ENCODE measurements at places on chromosomes 12 and 14.

DNA sequence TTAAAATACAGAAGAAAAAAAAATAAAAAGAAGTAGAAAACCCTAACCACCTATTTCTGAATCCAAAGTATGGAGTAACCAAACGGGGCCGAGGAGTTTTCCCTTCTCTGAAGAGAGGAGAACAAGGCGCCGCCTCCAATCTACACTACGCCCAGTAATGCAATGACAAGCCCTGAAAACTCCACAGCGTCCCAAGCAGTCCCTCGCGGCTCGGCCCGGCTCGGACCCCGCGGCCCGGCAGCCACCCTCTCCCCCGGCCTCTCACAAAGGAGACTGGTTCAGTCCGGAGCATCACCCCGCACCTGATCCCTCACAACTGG, 371 bp downstream of the CHD8 start:
- no peak for DNase-seq

DNA sequence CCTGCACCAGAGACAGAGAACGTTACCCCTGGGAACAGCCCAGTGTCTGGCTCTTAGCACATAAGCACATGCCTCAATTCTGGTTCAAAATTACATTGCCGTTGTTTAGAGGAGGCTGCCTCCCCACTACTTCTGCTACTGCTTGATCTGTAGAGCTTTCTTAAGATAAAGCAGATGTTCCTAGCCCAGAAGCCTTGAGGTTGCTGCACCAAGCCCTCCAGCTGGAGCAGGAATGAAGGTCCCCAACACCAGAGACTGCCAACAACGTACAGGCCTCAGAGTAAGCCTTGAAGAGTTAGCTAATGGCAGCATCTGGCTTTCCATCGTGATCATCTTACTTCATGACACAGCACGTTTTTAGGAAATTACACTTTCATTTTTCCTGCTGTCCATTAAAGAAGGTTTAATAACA, 34.7 kb upstream of the AMIGO2 start:
- DNase-seq, result no peak

- DNase-seq, result no peak
These were observed 67.4 kb upstream of the POC1B start for GRCh38 chr12:89593233-89593632.

DNA sequence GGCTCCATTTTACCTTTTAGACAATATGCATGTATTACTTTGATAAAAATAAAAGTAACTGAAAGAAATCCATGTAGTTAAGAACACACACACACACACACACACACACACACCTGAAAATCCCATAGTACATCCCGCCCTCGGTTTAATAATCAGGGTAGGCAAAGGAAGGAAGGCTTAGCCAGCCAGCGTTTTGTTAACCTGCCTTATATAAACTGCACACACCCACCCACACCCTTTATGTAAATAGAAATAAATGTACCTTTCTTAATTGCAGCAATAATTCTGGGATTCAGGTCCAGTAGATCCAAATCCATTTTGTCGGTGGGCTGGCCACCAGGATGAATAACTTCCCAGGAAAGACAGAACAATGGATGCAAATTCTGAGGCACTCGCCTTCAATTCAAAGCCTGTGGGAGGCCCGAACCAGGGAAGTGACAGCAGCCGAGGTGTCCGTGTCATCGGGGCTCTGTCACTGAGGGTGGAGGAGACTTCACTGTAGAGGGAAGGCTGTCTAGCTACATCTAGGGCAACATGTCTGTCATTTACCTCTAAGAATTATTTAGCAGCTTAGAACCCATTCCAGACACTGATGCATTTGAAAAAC, 4.4 kb downstream of the XRCC3 start:
- no peak for DNase-seq

- peak; percentile 88 for DNase-seq
These were observed 9.1 kb upstream of the EMP1 start for GRCh38 chr12:13187399-13187798.

DNA sequence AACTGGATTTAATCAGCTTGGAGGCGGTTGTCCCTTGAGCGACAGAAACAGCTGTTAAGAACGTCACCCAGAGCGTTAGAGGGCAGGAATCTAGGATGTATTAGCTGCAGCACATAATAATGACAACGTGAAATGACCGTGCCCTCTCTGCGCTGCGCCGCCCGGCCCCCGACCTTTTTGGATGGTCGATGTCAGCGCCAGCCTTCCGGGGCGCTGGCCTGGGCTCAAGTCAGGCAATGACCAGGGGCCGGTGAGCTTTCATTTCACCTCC, 427 bp upstream of the TMEM120B start:
- DNase-seq, result no peak

GRCh38 chr14:99156090-99156425, 115.9 kb downstream of the BCL11B start:
- DNase-seq, result no peak

- no peak for DNase-seq
These were observed 183.6 kb upstream of the PRMT8 start for GRCh38 chr12:3307389-3307788.

DNA sequence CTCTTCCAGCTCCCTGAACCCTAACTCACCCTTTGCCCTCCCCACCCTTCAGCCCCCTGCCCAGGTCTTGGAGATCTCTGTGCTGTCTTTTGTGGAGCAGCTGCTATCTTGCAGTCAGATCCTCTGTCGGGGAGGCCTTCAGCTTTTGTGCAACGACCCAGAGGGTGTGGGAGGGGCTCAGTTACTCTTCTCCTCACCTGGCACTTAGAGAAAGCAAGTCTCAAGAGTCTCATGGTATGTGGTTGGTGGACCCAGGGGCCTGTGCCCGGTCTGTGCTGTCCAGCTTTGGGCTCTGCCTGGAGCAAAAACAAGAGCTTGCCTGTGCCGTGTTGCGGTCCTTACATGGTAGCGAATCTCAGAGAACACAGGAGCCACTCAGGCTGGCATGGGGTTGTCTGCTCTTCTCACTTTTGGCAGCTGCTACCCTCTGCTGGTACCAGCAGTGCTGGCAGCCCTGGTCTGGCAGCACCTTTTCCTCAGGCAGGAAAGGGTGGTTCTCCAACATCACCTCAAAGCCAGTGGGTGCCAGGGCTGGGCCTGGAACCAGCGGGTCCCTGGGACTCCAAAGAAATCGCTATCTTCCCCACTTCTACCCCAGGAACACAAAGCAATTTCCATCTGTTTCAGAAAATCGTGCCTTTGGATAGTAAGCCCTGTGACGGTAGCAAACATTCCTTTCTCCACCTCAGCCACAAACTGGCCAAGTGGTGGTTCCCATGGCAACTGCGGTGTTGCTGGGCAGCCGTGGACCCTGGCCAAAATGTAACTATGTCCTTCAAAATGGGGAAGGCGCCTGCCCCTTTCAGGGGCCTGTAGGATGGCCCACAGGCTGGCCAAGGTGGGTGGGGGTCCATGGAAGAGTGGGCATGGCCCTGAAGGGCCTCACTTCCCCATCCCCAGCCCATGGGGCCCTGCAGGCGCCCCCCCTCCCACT, 90.0 kb downstream of the RIN3 start:
- peak; percentile 83 for DNase-seq

DNA sequence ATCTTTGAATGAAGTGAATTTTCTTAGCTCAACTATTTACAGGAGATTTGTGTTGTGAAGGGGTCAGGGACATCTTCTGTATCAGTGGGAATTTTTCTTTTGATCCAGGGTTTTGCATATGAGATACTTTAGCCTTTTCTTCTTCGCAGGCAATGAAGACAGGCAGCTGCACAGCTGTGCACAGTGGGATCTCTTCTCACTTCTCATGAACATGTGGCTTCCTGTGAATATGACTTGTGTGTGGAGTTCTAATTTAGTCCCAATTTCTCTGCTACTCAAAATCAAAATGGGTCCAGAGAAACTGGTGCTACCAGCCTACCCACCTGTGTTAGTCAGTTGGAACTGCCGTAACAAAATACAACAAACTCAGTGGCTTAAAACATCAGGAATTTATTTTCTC, 37.8 kb downstream of the ARF6 start:
- DNase-seq, result no peak

GRCh38 chr12:131274061-131274460, 320.4 kb downstream of the ADGRD1 start:
- DNase-seq, result no peak

GRCh38 chr12:65266408-65266807, 12.1 kb upstream of the MSRB3 start:
- no peak for DNase-seq

DNA sequence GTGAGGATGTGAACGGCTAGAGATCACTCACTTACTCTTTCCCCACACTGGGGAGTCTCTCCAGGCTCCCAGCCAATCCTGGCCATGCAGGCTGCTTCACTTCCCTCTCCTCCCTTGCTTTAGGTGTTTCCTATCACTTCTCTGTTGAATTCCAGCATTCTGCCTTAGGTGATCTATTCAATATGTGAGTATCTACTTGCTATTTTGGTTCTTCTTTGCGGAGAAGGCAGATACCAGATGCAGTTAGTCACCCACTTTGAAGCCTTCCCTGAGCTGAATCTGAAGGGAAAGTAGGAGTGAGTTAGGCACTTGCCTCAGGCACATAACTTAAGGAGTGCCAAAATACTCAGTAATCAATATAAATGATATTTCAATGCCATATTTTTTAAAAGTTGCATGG, 36.0 kb upstream of the FAR2 start:
- peak; percentile 21 for DNase-seq

GRCh38 chr14:52095794-52096193, 26.9 kb upstream of the NID2 start:
- no peak for DNase-seq

DNA sequence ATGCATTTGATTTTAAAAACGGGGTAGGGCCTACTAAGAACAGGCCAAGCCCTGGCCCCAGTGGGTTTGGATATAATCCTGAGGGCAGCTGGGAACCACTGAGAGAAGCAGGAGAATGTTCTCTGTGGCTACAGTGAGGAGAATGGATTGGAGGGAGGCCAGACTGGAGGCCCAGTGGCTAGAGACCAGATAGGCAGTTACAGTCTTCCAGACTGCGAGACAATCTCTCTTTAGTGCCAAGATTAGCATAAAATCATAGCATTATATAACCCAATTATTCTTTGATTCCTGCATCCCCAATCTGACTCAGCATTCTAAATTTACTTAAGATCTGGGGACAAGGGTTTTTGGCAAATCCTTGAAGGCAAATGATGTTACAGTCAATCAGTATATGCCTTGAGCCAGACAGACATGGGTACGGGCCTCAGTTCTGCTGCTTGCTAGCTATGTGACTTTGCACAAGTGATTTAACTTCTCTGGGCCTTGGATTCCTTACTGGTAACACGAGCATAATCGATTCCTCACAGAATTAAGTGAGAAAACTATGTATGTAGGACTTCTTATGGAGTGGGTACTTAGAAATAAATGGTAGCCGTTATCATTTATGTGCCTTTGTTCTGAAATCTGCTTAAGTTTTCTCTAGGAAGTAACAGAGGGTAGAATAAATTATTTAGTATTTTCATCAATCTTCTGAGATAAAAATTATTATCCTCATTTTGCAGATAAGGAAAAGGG, 18.3 kb downstream of the NINJ2 start:
- no peak for DNase-seq

DNA sequence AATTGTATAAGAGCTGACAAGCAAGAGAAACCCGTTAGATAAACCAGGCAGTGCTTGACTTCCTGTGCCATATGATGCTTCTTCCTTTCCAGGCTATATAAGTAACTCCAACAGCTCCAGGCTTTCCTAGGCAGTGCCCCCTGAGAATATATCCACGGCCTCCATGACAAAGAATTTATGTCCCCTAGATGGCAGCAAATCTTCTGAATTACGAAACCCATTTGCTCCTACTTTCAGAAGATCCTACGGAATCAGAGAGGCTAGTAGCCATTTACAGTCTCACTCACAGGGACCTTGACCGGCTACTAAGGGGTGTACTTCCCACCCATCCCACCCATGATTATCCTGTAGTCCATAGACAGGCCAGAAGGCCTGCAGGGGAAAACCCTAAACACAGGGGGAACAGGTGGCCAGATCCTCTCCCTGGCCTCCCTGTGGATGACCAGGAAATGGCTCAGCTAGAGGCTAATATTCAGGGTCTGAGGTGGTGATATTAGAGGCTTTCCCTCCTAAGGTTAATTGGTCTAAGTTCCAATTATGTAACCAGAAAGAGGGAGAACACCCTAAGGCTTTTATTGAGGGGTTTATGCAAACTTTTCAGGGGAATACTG, 77.2 kb upstream of the DCD start:
- no peak for DNase-seq

DNA sequence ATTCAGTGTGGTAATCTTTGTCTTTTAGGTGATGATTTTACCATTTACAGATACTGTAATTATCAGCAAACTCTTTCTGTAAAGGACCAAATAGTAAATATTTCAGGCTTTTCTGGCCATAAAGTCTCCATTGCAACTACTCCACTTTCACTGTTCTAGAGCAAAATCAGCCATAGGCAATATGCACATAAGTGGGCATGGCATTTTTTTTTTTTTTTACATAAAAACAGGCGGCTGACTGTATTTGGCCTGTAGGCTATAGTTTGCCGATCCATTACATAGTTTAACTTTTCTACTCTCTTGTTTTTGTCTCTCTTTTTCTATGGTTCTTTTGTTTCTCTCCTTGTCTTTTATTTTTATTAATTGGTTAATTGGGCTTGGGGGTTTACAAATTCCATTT, 39.4 kb downstream of the RPH3A start:
- no peak for DNase-seq

GRCh38 chr14:34867199-34867598, 8.0 kb downstream of the BAZ1A start:
- no peak for DNase-seq

DNA sequence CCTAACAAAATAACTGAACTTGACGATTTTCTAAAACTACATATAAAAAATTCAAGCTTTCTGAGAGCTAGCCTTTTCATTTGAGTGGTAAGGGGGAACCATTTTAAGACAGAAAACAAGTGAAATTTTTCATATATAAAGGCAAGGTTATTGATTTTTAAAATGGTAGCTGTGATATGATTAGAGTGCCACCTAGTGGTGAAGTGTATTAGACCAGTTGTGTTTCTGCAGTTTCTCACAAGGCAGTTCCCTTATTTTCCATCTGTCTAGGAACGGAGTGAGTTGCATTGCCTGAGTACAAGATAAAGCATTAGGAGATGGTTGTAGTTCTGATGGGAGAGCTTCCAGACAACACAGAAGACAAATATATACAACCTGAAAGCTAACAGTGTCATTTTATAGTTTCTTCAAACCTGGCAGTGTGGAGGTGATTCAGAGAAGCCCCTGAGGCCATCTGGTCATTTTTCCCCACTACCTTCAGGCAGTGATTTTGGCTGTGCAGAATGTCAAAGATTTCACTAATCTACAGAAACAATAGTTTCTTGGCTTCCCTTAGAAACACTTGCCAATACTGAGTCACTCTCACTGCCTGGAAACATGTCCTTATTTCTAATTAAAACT, 180.8 kb downstream of the C12orf50 start:
- DNase-seq, result peak; percentile 82

DNA sequence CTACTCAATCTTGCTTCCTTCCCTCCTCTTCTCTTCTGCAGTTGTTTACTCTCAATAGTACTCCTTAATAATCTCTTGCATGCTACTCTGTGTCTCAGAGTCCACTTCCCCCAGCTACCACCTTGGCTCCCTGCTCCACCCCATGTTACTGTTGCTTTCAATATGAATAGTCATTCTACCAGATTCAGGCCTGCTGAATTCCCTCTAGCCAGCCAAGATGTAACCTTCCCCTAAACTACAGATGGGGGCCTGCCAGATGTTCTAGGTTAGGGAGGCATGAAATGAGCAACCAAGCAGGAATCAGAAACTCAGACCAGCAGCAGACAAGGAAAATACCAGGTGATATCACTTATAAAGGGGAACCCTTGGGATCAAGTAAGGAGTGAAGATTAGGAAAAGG, 392.1 kb upstream of the DDHD1 start:
- DNase-seq, result no peak

GRCh38 chr12:30624009-30624408, 71.7 kb downstream of the IPO8 start:
- DNase-seq, result no peak

All from IMR-90 (cell line).